ENCODE measurements at places on chromosomes 3 and 15.

DNA sequence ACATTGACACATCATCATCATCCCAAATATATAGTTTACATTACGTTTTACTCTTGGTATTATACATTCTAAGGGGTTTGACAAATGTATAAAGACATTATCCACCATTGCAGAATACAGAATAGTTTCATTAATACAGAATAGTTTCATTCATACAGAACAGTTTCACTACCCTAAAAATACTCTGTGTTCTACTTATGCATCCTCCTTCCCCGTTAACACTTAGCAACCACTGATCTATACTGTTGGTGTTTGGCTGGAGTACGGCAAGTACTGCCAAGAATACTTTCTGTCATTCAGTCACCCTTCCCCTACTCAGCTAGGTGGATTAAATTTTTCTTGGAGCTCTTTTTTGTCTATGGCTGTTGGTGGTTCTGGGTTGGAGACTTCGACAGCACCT, 33.4 kb downstream of the LEKR1 start:
- DNase-seq = no peak

- DNase-seq = peak; percentile 26
Measured at GRCh38 chr3:46693038-46693891, at the start of gene ALS2CL. Gene ALS2CL, minus strand, starts transcription at chr3:46693679. Its CDS starts 4,239 bp downstream, at chr3:46689440.

GRCh38 chr3:106025151-106025722, 156.4 kb upstream of the CBLB start:
- DNase-seq = no peak

DNA sequence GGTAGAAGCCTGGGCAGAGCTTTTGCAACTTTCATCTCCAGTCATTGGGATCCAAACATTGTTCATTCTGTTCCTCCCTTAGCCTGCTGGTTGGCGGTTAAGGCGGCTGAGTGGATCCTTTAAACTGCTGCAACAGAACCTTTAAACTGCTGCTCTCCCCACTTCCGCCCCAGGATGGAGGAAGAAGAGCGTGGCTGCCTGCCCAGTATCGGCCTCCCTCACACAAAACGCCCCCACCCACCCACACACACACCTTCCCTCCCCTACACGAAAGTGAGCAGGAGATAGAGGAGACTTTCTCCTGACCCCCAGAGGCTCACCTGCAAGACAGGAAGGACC, 460 bp upstream of the ZMAT3 start:
- no peak for DNase-seq

DNA sequence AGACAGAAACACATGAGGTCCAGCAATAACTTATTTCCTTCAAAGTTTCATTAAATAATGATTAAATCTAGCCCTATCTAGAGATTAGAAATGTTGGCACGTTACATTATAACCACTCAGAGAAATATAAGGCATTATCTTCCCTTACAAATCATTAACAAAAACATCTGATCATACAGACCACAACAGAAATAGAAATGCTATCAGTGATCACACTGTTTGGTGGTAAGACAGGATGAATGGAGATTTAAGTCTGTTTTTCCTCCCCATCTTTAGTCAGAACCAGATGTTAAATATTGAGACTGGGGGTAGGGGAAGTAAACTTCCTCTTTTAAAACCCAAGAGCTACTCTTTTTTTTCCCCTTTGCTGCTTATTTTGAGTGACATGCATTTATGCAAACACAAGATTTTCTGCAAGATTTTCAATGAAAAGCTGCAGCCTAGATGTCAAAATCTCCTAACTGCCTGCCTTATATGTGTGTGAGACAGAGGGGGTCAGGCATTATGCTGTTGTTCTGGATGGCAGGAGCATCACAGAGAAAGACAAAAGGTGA, 70.4 kb downstream of the CBLB start:
- no peak for DNase-seq
